WERI-Rb-1 (cell line): ENCODE measurements at places on chromosomes 7 and 10.
A peak's percentile ranks its signal among the peaks of the same experiment; 100 is the strongest.

DNA sequence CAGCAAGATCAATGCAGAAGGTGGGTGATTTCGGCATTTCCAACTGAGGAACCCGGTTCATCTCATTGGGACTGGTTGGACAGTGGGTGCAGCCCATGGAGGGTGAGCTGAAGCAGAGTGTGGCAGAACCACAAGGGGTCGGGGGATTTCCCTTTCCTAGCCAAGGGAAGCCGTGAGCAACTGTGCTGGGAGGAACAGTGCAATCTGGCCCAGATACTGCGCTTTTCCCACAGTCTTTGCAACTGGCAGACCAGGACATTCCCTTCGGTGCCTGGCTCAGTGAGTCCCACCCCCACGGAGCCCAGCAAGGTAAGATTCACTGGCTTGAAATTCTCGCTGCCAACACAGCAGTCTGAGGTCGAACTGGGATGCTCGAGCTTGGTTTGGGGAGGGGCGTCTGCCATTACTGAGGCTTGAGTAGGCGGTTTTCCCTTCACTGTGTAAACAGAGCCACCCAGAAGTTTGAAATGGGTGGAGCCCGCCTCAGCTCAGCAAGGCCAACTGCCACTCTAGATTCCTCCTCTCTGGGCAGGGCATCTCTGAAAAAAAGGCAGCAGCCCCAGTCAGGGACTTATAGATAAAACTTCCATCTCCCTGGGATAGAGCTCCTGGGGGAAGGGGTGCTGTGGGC lies 58.6 kb upstream of the SLC26A5 start:
- DNase-seq = no peak

DNA sequence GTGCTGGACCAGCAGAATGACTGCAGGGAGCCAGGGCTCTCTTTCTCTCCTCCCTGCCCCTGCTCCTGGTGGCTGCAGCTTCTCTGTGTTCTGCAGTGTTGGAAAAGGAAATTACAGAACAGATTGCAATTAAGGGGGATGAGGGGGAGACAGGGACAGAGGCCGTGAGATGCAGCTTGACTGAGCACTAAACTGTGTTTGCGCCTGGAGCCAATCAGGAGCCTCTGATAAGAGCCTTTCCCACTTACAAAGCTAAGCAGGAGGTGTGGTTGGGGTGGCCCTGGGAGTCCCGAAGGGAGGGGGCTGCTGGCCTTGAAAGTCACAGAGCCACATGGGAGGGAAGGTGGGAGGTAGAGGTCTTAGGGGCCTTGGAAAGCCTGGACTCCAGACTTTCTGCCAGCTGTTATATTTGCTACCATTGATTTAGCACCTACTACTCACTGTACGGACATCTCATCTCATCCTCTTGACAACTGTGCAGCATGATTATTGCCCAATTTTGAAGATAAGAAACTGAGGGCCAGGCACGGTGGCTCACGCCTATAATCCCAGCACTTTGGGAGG lies 26.7 kb downstream of the TRIM8 start:
- DNase-seq = peak; percentile 89

DNA sequence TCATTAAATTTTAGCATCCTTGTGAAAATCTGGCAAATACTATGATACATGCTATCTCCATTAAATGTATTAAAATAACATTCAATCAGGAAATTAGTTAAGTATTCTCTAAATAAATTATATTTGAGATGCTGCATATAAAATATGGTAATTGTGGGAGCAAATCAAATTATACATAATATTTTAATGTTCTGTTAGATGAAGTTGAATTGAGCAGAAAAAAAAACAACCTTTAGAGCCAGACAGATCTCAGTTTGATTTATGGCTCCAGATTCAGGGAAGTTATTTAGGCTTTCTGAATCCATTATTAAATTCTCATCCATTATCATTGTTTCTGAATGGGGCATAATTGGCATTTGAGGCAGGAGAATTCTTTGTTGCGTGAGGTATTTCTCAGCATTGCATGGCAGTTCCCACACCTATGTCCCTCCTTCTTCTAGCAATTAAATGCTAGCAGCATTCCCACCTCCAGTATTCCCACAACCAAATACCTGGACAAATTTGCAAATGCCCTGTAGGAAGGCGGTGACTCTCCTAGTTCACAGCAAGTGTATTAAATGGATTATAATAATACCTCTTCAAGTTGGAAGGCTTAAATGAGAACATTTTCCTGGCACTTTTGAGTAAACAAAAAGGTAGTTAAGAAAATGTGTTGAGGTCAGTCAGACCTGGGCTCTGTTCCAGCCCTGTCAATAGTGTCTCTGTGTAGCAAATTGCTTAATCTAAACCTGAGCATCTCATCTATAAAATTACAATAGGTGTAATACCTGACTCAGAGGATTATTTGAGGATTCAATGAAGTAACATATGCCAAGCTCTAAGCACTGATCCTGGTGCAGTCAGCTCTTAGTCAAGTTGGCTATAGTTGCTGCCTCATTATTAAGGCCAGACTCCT lies 108.9 kb downstream of the RNLS start:
- peak; percentile 23 for DNase-seq

DNA sequence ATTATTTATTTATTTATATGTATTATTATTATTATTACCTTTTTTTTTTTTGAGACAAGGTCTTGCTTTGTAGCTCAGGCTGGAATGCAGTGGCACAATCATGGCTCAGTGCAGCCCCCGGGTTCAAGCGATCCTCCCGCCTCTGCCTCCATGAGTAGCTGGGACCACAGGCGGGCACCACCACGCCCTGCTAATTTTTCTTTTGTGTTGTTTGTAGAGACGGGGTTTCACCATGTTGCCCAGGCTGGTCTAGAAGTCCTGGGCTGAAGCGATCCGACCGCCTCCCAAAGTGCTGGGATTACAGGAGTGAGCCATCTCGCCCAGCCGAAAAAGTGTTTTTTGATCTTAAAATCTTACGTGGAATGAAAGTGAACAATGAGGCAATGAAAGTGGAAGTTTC lies 79.4 kb upstream of the C1GALT1 start:
- DNase-seq = no peak

DNA sequence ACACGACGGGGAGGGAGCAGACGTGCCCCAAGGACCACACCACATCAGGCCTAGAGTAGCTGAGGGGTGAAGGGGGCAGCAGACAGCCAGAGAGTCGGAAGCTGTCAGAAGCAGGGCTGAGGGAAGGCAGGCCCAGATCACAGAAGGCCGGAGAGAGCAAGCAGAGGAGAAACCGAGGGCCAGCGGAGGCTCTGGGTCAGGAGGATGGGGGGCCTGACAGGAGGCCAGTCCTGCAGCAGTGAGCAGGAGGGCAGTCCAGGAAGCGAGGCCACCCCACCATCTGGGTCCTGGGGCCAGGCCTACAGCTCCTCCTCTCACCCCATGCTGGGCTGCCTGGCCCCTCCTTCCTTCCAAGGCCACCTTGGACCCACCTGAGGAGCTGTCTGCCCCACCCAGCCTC lies 20.3 kb downstream of the SLIT1 start:
- no peak for DNase-seq

DNA sequence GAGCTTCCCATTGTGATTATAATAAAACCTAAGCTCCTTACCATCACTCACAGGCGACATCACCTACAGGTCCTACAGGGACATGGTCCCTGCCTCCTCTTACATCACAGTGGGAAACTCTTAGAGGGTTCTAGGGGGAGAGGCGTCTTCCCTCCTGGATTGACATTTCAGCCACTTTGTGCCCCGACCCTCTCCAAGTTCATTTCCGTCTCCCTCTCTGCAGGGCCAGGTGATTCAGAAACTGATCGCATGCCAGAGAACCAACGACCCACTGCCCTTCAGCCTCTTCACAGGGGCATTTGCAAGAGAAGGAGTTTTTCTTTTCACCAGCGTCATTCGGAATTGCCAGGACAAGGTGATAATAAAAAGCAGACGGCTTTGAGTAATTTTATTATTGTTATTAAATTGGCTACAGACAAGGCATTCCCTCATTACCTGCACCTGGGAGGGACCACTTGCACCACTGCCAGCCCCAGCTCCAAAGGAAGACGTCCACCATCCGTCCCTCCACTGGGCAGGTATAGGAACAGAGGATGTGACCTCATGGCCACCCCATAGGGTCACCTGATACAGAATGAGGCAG lies 85.8 kb upstream of the CUX1 start:
- peak; percentile 48 for DNase-seq

DNA sequence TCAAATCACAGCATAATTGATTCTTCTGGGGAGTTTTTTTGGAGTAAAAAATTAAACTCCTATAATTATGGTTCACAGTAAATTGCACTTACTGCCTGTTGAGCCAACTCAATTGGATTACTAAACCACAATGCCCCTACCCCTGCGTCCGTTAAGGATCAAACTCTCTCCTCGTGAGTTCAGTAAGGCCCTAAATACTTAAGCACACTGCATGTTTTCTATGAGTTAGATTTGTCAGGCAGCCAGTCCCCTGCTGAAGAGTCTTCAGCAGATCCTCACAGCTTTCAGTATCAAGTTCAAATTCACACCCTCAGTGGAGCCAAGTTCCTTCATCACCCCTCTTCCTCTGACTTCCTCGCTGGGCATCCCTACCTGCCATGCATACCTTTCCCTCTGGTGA lies 275.0 kb upstream of the BMPER start:
- no peak for DNase-seq

DNA sequence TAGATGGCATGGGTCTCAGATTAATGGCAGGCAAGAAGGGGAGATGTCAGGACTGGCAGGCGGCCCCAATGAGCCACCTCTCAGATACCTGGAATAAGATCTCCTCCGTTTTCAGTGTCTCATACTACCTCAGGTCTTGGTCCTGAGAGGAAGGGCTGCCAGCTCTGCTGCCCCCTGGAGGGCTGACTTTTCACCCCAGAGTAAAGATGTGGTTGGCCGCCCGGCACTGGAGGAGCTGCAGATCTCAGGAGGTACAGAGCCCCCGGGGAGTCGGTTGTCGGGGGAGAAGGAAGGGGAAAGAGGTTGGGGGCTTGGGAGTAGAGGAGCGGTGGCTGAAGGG lies 642 bp upstream of the COL13A1 start:
- DNase-seq = peak; percentile 89

- no peak for DNase-seq
Observed at GRCh38 chr10:60277656-60278055, 112.0 kb downstream of the ANK3 start.

- DNase-seq = no peak
Observed at GRCh38 chr7:121180436-121181063, 148.2 kb upstream of the WNT16 start.

- DNase-seq = no peak
Observed at GRCh38 chr10:42646687-42647640, 8.6 kb upstream of the ZNF33B start.

DNA sequence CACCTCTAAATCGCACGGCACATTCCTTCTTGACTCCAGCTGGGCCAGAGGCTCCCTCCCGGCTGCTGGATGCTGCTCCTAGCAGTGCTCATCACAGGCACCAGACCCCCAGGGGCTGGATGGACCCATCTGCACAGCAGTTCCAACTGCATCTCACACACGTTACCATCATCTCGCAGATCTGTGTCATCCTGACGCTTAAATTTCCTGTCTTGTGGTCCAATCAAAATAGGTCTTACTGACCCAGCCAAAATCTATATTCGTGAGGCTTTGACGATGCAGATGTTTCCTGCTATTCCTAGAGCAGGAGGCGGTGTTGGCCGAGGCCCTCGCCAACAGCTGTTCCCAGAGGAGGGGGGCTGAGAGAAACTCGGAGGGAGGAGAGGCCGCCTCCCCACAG lies 108.0 kb downstream of the MKI67 start:
- DNase-seq = no peak

DNA sequence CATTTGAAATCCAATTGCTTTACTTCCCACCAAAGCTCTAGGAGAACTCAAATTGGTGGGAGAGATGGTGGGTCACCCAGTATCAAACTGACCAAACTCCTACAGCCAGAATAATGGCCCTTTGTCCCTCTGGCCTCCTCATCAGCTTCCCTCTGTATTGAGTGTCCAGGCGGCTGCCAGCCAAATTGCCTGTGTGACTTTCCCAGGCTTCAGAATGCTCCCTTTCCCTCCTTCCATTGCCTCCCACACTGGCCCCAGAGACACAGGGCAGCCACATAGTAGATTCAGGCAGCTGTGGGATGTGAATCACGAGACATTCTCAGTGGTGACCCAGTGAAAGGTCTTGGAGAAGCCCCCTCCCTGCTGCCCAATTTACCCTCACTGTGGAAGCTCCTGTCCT lies 12.7 kb upstream of the VDAC2 start:
- no peak for DNase-seq

DNA sequence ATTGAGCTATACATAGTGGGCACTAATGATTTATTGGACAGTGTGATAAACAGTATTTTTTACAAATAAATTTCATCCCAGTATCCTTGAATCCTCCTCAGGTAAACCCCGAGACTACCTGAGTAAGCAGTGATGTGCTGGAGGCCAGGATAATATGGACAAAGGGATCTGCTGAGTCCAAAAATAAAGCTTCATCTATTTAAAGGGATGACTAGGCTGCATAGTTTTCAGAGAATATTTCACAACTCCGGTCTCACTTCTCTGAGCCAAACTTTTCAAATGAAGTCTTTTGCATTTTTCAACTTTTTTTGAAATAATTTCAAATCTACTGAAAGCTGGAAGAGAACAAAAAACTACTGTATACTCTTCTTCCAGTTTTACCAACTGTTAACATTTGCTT lies 2.5 kb downstream of the ACTR3B start:
- no peak for DNase-seq

GRCh38 chr10:45420453-45421192 lies 46.6 kb downstream of the ALOX5 start:
- DNase-seq = no peak

DNA sequence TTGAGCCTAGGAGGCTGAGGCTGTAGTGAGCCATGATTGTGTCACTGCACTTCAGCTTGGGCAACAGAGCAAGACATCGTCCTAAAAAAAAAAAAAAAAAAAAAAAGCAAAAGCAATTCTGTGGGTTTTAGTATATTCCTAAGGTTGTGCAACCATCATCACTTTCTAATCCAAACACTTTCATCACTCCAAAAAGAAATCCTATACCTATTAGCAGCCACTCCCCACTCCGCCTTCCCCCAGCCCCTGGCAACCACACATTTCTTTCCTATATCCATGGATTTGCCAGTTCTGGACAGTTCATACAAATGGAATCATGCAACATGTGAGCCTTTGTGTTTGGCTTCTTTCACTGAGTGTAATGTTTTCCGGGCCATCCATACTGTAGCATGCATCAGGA lies 20.4 kb downstream of the ZAN start:
- DNase-seq = no peak

GRCh38 chr7:114540291-114540690 lies 125.7 kb downstream of the FOXP2 start:
- no peak for DNase-seq

- no peak for DNase-seq
Observed at GRCh38 chr7:41085244-41085643, 617.6 kb downstream of the INHBA start.

GRCh38 chr7:45368129-45368807 lies 205.9 kb upstream of the ADCY1 start:
- DNase-seq = no peak

DNA sequence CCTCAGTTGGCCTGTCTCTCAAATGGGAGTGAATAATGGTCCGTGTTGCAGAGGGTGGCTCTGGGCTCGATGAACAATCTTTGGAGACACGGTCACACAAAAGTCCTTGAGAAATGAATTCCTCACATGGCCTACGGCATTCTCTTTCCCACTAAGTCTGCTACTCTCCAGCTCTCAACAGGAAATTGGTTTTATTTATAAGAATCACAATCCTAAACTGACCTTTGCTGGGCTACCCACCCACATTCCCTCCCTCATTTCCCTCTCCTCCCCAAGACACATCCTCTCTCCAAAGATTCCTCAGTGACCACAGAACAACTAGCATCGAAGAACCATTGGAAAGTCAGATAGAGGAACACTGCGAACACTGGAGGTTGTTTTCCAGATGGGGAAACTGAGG lies 4.7 kb downstream of the AFAP1L2 start:
- DNase-seq = no peak

GRCh38 chr7:5704534-5704922 lies 76.9 kb downstream of the RNF216 start:
- peak; percentile 62 for DNase-seq
